ENCODE measurements at places on chromosomes 16 and 17.

- no peak for DNase-seq
These were observed 4.6 kb upstream of the DRC7 start for GRCh38 chr16:57689762-57690558.

DNA sequence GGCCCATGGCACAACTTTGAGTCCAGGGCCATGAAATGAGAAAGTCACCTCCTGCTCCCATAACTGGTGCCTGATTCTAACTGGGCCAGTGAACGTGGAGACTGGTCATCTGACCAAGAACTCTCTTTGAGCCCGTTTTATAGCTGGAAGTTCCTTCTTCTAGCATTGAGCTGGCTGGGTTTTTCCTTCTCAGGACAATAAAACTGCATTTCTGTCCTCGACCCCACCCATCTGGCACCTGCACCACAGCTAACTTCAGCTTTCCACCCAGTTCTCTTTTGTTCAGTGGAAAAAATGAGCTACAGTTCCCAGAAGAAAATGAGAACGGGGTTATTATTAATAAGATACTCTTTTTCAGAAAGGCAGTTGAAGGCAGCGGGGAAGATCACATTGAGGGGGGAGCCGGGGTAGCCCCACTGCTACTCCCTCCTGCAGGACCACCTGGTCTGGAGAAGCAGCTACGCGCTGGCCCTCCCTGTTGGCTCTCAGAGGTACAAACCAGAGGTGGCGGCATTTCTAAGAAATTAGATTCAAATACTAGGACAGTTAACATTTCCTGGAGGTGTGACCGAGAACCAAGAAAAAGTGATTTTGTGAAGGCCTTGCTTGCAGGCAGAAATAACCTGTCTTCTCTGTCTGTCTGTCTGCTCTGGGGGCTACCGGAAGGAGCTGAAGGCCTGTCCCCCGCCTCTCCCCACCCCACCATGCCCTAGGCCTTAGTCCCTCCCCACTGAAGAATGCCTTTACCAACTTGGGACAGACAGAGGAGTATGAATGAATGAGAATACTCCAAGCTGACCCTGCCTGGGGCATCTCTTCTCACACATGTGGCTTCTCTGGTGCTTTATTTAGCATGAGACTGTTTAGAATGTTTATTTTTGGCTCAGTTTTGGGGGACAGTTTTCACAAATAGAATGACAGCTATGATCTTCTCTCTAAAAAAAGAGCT, 123.9 kb downstream of the XYLT1 start:
- DNase-seq: no peak

DNA sequence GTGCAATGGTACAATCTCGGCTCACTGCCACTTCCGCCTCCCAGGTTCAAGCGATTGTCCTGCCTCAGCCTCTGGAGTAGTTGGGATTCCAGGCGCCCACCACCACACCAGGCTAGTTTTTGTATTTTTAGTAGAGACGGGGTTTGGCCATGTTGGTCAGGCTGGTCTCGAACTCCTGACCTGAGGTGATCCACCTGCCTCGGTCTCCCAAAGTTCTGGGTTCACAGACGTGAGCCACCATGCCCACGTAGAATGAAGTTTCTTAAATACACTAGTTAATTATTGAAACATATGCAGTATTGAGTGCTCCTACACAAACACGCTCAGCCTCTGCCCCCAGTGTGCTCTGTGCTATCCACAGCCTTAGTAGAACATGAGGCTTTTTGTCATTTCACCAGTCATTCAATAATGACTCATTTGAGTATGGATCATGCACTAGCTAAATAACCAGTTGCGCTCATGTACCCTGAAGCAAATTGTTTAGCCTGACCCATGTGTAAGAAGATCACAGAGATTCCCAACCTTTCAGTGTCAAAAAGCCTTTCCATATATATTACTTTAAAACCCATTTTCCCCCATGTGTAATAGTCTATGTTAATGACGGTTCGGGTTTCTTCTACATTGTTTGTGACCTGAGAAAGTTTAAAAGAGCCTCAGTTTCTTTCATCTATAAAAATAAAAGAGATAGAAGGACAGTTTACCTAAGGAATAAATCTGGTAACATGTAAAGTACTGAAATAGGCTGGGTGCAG, 49.7 kb downstream of the TUBD1 start:
- DNase-seq: no peak

DNA sequence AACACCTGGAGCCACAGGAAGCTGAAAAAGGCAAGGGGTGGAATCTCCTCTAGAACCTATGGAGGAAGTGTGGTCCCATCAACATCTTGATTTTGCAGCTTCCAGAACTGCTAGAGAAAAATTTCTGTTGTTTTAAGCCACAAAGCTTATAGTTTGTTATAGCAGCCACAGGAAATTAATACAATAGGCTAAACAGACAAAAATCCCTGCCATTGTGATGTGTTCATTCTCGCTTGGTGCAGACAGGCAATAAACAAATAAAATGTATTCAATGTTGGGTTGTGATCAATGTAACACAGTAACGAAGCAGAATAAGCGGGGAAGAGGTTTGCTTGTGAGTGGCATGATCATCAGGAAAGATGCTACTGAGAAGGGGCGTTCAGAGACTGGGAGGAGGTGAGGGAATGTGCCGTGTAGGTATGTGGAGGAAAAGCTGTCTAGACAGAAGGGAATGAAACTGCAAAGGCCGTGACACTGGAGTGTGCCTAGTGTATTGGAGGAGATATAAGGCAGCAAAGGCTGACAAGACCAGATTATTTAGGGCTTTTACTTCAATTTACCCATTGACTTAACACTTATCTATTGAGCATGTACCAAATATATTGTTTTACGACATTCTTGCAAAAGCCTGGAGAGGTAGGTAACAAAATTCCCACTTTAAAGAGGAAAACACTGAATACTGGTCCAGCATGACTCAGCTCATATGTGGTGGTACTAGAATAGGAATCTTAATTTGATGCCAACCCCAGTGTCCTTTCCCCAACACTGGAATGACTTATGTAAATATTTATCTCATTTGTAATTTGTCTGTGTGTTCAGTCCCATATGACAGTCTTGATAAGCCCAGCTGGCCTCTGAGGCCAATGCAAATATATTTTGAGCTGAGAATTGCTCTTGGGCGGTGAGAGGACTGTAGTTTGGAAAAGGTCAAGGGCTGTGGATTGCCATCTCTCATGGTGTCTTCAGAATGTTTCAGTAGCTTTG, 375.9 kb downstream of the CDH13 start:
- DNase-seq: no peak

- no peak for DNase-seq
These were observed 114.5 kb downstream of the ABCC6 start for GRCh38 chr16:16108759-16109158.

DNA sequence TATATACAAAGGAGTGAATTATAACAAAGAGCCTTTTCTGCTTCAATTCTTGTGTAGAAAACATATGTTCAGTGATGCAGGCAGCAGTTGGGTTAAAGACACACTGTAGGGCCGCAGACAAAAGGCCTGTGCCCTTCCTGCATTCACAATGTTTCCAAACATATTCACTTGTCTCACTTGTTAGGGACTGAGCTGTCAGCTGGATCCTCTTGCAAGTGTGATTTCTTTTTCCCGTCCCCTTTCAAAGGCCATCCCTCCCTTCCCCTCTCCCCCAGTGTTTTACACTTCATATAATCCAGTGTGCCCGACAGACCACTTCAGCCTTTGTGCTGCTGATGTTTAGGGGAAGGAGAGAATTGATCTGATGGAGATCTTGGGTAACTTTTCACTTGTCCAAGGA, 217.0 kb downstream of the FTO start:
- no peak for DNase-seq

DNA sequence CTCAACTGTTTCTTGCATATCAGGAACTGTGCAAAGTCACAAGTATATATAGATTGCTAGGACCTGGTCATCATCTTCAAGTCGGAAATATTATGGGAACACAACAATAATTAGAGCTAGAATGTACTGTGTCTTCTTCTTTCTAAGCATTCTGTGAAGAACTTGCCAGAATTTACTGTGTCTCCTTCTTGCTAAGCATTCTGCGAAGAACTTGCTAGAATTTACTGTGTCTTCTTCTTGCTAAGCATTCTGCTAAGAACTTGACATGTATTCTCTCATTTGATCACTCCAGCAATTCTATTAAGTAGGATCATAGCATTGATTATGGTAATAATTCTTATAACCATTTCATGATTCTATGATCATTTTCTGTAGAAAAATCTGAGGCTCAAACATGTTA, 231.7 kb downstream of the FOXL1 start:
- no peak for DNase-seq

DNA sequence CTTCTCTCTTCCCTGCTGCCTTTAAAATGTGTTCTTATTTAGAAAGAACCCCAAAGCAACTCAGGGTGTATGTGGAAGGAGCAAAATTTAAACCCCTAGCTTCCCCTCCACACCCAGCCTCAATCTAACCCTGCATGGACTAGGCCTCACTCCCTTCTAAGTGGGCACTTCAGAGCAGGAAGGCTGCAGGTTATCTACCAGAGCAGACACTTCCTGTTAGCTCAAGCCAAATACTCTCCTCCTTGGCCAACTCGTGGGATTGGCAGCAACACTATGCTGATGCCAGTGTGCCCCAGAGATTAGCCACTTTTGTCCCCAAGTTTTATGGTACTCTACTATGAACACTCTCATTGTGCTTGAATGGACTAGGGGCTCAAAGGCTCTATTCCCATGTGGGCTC, 35.6 kb downstream of the CCDC42 start:
- no peak for DNase-seq

DNA sequence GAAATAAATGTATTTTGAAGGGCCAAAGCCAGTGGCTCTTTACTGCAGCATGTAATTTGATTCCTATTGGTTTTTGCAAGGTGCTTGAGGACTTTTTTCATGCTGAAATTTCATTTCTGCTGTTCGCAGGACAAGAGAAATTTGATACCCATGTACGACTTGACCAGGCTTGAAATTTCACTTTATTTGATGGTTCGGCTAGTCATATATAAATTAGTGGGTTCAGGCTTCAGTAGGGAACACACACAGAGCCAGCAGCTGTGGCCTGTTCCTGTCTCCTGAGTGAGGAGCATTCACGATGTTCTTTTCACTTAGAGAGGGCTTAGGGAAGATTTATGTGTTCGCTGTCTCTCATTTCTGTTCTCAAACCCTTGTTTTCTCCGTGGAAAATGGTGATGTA, 258.4 kb upstream of the CACNG5 start:
- DNase-seq: no peak

DNA sequence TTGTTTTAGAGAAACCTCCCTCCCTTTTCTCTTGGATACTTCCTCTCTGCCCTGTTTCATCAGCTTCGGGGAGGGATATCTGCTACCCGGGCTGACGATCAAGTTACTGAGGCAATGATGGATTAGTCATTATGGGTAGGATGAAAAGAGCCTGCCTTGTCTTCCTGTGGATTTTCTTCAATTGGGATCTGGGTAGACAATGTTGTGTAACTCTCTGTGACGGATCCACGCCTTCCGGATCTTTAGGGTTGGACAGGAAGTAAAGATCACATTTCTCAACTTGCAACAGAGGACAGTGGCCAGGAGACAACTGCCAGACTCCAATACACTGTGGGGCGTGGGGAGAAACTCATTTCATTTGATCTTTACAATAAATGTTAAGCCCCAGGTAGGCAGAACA, 11.3 kb upstream of the CHST6 start:
- peak; percentile 90 for DNase-seq

- DNase-seq: no peak
These were observed 572 bp downstream of the FAM171A2 start for GRCh38 chr17:44362949-44363612.

- DNase-seq: no peak
These were observed 6.8 kb upstream of the ANKS4B start for GRCh38 chr16:21226749-21227148.

GRCh38 chr17:16197276-16197675, 18.1 kb downstream of the NCOR1 start:
- DNase-seq: no peak

- DNase-seq: no peak
These were observed 79.6 kb upstream of the TEKT1 start for GRCh38 chr17:6910987-6911603.

DNA sequence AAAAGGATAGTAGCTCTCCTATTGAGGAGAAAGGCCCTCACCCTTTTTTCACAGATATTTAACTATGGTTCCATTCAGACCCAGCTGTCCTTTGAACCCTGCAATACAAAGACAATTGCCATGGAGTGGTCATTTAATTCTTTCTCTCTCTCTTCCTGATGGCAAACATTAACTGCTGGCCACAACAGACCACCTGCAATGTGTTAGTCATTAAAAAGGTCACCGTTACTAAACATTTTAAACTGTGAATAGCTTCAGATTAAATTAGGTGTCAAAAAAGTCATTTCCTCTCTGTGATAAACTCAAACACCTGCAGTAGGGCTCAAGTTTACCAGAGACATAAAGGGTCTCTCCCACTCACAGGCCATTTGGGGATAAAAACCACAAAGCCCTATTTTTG, 697.2 kb downstream of the TOX3 start:
- no peak for DNase-seq

DNA sequence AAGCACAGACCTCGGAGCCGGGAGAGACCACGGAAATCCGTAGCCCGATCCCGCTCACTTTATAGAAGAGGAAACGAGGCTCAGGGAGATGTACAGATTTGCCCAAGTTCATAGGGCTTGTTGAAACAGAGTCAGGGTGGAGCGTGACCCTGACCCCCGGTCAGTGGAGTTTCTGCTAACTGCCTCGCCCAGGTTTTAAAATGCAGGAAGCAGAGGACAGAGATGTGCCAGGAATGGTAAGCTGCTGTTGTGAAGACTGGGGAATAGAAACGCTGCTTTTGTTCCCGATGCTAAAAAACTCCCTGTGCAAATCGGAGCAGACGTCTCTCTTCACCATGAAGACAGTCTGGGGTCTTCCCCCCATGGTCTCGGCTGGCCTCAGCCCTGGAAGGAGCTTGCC, 403.0 kb downstream of the SEC14L1 start:
- DNase-seq: no peak

Data from right atrium auricular region (tissue), 2 donors.